ENCODE measurements at places on chromosomes 5 and 9.

GRCh38 chr9:18362166-18362565 lies 111.8 kb upstream of the ADAMTSL1 start:
- no peak for DNase-seq

DNA sequence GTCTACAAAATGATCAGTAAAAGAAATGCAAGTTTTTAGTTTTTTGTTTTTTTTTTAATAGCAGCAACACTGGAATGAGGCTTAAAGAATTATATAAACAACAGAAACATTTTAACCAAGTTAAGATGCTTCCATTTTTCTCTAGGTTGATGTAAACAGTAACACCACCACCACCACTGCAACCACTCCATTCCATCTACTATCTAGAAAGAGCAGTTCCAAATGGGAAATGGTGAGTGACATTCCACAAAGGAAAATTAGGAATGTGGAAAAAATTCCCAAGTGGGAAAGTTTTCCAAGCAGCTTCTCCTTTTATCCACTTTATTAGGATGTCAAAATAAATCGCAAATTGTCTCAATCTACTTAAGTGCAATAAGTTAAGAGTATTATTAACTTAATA lies 32.6 kb downstream of the SLC38A9 start:
- no peak for DNase-seq

GRCh38 chr5:62029303-62029702 lies 276.7 kb upstream of the KIF2A start:
- DNase-seq, result no peak

DNA sequence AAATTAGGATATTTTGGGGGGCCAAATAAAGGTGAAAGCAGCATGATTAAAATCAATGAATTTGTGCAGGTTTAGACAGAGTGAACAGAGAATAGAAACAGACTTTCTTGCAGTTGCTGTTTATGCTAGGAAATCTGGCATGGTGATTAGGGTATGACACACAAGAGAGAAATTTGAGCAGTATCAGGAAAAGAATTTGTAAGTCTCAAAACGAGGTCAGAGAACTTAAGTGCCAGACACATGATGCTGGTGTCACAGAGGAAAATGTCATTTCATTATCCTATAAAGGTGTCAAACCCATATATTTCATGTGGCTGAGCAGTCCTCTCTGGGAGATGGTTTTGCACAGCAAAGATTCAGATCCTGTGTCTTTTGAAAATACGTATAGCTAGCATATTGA lies 15.7 kb downstream of the LVRN start:
- no peak for DNase-seq

GRCh38 chr5:95600557-95600956 lies 19.3 kb upstream of the GPR150 start:
- DNase-seq, result no peak

DNA sequence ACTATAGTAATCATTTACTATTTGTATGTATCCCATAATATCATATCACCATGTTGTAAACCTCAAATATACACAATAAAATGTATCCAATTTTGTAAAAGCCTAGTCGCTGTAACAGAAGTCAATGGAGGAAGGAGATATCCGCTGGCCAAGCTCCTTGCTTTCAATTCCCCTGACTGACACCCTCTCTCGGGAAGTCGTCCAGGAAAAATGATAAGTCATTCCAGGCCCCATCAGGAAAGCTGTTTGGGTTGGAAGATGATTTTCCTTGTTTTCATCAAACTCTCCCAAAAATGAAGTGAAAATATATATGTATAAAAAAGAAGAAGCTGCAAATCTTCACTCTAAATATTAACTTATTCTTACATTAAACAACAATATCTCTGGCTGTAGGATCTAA lies 52.2 kb upstream of the GABRB2 start:
- DNase-seq, result no peak

- no peak for DNase-seq
Observed at GRCh38 chr9:100933656-100934055, 94.9 kb upstream of the PLPPR1 start.

GRCh38 chr9:116383133-116383532 lies 229.5 kb downstream of the PAPPA start:
- no peak for DNase-seq

- no peak for DNase-seq
Observed at GRCh38 chr5:171661143-171661542, 124.5 kb upstream of the SMIM23 start.

DNA sequence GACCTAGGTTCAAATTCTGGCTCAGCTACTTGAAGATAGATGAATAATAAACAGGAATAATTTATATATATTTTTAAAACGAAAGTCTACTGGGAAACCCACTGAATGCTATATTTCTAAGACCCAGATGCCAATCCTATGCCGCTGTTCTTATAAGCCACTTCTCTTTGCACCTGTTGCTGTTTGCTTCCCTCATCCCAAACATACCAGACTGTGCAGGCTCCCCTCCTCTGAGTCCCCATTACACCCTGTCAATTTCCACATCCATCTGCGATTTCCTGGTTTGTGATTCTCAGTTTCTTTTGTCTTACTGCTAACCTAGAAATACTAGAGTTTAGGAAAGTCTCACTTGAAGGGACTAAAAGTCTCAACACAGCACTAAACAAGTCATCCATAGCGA lies 92.8 kb upstream of the CAST start:
- no peak for DNase-seq

DNA sequence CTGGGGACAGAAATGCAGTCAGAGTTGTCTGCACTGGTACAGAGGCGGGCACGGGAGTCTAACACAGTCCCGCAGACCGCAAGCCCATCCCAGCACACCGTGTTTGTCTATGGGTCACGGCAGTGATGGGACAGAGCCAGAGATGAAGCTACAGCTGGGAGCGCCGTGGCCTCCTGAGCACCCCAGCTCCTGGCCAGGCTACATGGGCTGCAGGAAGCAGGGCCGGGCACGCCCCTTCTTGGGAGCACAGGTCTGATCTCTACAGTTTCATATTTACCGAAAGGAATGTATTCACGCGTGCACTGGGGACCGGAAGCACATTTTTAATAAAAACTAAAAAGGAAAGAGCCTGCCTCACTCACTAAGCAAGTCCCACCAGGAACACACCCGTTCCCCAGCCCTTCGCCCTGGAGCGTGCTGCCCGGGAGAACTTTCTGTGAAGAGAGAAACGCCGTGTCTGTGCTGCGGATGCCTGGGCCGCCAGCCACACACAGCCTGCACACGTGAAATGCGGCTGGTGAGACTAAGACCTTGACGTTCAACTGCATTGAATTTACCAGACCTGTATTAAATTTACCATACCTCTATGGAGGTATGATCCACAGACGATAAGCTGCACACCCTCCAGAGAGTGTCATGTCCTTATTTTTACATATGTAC lies 81.1 kb downstream of the VAV2 start:
- no peak for DNase-seq
